Hypothalamus (tissue), 51 donors: ENCODE measurements at places on chromosomes 5 and 9.

GRCh38 chr9:122055701-122056100 is 37.4 kb downstream of the TTLL11 start:
- DNase-seq, result no peak

DNA sequence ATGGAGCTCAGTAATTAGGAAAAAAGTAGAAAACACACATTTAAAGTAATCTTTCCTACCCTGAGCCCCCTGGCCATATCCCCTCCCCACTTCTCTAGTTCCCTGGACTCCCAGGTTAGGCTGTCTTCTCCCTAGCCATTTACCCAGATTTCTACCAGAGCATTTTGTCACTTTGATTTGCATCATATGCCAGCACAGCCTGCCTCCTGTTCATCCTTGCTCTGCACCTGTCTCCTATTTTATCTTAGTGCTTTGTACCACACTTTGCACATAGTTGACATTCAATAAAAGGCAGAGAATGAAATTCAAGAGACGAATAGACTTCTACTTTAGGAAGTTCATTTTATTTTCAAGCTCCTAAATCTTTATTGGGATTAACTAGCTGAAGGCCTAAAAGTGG is 344.5 kb downstream of the EBF1 start:
- DNase-seq, result no peak

DNA sequence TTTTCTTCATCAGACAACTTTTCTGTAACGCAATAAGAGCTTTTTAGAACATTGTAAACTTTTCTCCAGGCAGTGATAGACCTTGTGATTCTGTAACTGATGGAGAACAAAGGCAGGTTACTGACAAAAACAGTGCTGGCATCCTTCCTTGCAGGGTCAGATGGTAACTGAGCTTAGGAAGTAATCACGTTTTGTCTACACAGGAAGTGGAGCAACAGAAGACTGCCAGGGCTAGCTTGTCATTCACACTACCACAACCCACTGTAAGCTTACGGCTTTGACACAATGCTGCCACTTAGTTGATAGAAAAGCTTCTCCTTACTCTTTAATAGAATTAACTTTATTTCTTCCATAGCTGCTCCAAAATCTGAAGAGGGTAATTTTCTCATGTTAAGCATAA is 46.8 kb downstream of the FBN2 start:
- DNase-seq, result no peak

DNA sequence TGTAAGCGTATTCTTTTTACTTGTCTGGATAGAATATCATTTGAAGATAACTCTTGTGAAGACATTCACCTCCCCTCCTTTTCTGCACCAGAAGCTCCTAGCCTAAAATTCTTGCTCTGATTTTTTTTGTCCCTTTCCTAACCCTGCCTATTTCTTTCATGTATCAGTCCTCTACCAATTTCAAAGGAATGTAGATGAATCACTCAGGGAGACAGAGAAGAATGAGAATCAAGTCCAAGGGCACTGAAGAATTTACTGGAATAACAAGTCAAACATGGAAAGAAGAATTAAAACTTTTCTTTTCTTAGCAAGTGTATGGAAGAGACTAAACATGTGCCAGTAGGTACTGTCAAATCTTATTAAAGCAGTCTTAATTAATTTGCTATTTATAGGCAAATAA is 618.7 kb downstream of the DNAH5 start:
- no peak for DNase-seq

GRCh38 chr5:112445626-112446350 is 26.7 kb upstream of the EPB41L4A start:
- DNase-seq, result no peak

DNA sequence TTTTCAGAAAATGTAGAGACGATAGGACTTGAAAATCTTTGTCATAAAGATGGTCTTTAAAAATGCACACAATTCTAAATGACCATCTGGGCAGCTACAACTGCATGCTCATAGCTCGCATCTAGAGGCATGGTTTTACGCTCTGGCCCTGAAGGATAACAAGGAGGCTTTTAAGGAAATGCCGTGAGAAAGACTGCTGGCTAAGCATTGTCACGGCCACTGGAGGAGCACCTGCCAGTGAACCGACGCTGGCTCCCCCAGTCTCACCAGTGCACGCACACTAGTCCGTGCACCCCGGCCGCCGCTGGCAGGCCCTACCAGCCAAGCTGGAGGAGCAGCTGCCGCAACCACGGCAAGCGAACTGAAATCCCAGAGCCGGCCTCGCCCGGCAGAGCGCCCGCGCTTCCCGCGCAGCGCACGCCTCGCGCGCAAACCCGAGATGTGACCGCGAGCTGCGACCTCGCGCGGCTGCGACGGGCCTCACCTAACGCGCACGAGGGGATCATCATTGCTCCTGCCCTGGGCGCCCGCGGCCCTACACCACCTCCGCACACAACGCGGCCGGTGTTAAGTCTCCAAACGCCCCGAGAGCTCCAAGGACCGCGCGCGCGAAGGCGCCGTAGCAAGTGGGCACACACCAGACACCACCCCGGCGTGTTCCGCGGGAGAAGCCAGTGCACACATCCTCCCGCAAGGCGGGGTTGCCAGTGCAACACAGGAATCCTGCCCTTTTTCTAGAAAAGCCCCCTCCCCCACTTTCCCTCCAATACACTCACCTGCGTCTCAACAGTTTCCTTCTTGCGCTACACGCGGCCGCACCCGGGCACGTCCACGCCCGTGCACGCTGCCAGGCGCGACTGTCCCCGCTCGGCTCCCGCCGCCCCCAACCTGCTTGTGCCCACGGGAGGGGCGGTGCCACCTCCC is 5.3 kb downstream of the ELAVL2 start:
- DNase-seq, result no peak

DNA sequence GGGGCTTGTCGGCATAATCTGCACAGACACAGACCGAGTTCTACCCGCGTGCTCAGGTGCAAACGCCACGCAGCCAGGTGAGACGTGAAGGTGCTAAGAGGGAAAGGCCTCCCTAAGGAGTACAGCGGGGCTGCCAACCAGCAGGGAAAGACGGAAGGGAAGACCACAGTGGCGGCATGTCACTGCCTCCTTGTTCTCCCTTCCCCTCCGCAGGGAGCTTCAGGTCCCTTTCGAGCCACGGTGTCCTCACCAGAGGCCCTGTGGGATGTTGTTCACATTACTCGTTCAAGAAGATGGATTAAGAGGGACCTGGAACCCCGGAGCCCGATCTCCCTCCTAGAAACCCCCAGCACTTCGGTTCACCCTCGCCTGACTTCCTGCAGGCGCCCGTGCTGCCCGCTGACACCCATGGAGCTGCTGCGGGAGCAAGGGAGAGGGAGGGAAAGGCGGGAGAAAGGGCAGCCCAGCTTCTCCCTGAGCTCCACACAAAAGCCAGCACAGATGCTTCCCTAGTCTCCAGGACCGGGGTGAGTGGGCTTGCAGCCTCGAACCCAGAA is 686 bp downstream of the BRD9 start:
- DNase-seq, result no peak

GRCh38 chr9:132754236-132754635 is 84.0 kb downstream of the GTF3C4 start:
- no peak for DNase-seq

GRCh38 chr5:142408536-142408935 is 83.7 kb upstream of the SPRY4 start:
- DNase-seq, result no peak

GRCh38 chr5:123422433-123423277 is 548 bp downstream of the CEP120 start:
- peak; percentile 36 for DNase-seq

GRCh38 chr9:27654629-27655285 is 81.5 kb upstream of the C9orf72 start:
- no peak for DNase-seq

GRCh38 chr5:154331924-154332323 is 113.9 kb upstream of the SAP30L start:
- no peak for DNase-seq

- peak; percentile 56 for DNase-seq
These were observed 45.5 kb downstream of the RXRA start for GRCh38 chr9:134371731-134372130.

DNA sequence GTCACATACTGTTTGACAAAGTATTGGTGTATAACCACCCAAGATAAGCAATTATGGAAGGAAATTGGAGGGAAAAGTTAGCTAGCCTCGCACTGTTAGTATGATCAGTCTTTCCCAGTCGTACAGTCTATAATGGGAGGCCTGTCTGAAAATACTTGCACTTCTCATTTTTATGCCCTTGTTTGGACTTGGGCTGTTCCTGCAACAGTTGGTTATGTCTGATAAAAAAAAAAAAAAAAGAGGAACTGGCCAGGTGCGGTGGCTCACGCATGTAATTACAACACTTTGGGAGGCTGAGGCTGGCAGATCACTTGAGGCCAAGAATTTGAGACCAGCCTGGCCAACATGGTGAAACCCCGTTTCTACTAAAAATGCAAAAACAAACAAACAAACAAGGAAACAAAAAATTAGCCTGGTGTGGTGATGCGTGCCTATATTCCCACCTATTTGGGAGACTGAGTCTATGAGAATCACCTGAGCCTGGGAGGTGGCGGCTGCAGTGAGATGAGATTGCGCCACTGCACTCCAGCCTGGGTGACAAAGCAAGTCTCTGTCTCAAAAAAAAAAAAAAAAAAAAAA is 58.3 kb upstream of the ANKRD33B start:
- no peak for DNase-seq

- no peak for DNase-seq
These were observed 77.7 kb downstream of the EBF1 start for GRCh38 chr5:159021901-159022556.

- DNase-seq, result no peak
These were observed at the start of gene C7 for GRCh38 chr5:40909264-40909663. Gene C7 (plus strand): TSS chr5:40909497. CDS start chr5:40909611, 114 bp downstream.

DNA sequence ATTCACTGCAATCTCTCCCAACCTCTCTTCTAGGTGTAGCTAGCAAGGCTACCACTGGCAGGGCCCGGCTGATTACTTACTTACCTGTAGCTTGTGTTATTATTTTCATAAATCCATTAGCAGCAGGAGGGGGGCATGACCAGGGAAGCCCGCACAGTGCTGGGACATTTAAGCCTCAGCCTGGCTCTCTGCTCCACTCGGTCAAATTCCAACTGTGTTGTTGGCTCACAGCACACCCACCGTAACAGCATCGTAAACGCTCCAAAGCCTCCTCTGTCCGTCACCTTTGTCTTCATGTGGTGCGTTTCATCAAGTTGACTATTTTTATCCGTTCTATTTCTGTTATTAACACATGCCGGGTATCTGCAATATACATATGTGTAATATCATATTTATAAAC is 264.7 kb downstream of the NSG2 start:
- DNase-seq, result no peak

GRCh38 chr5:42005561-42006153 is 80.6 kb downstream of the FBXO4 start:
- no peak for DNase-seq
